Jurkat, Clone E6-1 (cell line): ENCODE measurements at places on chromosomes 3 and 15.
A peak's percentile ranks its signal among the peaks of the same experiment; 100 is the strongest.

DNA sequence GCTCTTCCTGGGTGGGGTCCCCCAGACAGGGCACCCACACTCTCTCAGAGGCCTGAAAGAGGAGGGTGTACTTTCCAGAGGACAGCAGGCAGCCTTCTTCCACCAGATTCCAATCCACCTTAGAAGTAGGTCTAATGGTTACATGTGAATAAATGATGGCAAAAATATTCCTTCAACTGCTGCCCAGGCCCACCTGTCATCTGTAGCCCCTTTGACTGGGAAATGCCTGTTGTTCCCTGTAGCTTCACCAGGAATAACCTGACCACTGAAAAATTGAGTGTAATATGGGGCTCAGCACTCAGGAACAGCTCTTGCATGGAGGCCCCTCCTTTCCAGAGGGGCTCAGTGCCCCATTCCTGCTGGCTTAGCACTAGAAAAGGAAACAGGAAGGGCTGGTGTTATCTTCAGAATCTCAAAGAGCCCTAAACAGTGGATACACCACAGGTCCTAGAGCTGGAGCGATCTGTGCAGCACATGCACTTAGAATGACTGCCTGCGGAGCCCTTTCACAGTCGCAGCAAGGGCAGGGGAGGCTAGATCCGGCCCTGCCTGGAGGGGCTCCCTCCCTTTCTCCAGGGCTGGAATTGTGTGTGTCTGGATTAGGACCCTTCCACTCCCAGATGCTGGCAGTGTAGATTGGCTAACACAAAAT, 32.1 kb downstream of the SLC22A14 start:
- DNase-seq = no peak

- no peak for DNase-seq
Observed at GRCh38 chr3:166473501-166473900, 636.3 kb upstream of the BCHE start.

GRCh38 chr3:70988111-70988510, 595.4 kb downstream of the FOXP1 start:
- DNase-seq = no peak

DNA sequence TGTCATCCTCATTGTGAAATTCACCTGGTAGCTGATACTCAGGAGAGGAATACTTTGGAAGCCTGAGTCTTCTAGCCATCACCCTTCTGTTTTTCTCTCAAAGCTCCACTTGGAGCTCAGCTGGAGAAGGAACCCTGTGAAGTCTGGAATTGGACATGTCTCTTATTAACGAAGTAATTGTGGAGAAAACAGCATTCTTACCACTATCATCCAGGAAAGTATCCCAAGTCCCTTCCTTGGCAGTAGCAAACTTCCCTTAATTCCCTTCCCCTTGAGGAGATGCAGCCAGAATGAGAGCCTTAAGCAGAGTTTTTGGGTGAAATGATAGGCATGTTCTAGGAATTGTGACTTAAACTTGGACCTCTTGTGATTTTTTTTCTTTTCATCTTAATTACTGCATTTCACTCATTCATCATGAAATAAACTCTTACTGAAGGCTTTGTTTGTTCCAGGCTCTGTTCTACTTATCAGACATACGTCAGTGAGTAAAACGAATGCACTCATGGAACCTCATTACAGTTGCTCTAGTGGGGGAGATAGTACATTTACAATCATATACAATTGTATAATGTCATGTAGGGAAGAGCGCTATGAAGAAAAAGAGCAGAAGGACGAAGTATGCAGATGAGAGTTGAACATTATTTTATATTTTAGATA, 30.5 kb upstream of the TCF12 start:
- DNase-seq = no peak

- DNase-seq = no peak
Observed at GRCh38 chr3:161852744-161853143, 356.1 kb downstream of the OTOL1 start.

DNA sequence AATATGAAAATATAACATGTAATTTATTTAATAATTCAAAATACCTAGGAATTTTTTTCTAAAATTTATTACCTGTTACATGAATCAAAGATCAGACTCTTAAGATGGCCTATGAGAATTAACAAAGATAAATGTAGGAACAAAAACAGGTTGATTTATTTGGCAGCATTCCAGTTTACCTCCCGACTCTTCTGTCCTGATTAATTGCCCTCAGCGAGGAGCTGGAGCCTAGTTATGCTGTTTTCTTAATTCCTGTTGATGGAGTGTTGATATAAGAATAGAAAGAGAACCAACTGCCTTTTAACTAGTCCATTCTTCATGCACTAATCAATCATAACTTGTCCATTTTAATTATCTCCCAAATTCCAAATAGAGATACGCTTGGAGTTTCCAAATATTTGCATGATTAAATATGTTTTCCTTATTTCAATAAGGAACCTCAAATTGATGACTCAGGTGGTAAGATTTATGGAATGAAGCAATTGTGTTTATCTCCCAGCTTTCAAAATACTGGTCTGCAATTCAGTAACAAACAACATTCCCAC, 10.6 kb upstream of the CPB1 start:
- DNase-seq = no peak

GRCh38 chr15:62821384-62822131, 221.0 kb upstream of the TPM1 start:
- DNase-seq = no peak

- DNase-seq = peak; percentile 44
Observed at GRCh38 chr3:148957586-148957985, 33.8 kb upstream of the GYG1 start.

DNA sequence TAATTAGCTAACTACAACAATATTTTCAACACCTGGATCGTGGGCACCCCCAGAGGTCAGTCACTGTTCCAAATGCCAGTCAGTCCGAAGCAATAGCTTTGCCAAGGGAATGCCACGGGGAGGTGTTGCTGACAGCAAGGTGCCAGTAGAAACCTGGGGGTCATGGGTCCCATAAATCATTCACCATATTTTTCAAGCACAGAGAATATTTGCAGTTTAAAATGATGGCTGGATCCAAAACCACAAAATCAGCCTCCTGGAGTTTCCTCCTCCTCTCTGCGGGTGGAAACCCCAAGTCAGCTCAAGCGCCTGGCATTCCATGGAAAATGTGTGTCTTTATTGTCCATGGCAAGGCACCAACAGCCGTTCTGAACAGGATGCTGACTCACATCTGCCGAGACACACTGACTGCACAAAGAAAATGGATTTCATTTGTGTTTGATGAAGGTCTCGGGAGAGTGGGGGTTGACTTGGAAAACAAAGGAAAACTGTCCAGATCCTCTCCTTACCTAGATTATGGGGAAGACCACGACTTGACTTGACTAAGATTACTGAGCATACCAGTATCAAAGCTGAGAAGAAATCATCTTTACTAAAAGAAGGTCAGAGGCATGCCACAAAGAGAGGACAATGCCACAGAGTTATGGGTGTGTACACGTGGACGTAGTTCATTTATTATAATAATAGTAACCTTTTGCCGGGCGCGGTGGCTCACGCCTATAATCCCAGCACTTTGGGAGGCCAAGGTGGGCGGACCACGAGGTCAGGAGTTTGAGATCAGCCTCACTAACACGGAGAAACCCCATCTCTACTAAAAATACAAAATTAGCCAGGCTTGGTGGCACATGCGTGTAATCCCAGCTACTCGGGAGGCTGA, 26.4 kb downstream of the ANXA2 start:
- no peak for DNase-seq

DNA sequence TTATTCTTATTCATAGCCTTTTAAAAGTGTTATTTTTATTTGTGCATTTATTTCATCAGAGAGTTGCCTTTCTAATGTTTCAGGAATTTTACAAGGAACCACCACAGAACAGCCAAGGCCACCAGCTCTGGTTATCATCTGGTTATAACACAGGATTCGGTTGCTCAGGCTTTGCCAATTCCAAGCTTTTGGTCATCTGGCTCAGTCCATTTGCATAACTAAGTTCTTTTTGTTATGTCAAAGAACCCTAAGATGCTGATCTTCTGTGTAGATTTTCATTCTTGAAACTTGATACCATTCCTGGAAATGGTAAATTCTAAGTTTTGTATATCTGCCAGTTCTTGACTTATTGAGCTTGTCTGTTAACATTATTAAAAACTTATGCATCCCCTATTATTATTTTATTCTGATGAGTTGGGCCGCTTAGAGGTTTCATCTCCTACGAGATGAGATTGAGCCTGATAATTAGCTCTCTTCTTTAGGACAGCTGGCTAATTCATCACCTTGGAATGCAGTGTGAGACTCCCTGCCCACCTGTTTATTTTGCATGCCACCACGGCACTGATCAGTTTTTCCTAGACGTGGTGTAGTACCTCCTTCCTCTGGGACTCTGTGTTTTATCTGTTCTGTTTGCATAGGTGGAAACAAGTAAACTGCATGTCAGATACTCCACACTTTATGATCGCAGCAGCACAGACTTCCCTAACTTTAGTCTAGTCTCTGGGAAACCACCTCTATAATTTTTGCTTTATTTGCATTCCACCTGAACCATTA, 264.8 kb downstream of the SLCO3A1 start:
- no peak for DNase-seq

DNA sequence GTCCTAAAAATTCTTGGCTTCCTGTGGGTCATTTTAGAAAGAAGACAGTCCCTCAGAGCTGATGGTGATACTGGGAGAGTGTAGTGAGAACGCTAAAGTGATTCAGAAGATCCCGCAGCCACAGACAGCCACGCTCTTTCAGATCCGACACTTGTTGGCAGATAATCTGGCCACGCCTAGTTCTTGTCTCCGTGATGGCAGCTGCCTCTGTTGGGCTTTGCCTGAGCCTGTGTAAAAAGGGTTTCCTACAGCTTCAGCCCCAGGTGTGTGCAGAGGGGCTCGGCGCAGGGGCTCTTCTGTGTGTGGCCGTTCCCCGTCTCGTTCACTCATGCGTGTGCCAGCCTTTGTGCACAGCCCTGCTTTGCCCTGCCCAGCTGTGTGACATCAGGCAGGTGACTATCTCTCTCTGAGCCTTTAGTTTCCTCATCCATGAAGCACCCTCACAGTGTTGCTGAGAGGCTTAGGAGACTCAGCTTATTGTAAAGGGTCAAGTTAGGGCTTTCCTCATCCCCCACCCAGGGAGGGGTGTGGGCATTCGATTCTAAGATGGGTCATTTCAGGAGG, 6.3 kb downstream of the IRAK2 start:
- DNase-seq = no peak

GRCh38 chr3:154786724-154787123, 293.4 kb upstream of the MME start:
- DNase-seq = no peak

DNA sequence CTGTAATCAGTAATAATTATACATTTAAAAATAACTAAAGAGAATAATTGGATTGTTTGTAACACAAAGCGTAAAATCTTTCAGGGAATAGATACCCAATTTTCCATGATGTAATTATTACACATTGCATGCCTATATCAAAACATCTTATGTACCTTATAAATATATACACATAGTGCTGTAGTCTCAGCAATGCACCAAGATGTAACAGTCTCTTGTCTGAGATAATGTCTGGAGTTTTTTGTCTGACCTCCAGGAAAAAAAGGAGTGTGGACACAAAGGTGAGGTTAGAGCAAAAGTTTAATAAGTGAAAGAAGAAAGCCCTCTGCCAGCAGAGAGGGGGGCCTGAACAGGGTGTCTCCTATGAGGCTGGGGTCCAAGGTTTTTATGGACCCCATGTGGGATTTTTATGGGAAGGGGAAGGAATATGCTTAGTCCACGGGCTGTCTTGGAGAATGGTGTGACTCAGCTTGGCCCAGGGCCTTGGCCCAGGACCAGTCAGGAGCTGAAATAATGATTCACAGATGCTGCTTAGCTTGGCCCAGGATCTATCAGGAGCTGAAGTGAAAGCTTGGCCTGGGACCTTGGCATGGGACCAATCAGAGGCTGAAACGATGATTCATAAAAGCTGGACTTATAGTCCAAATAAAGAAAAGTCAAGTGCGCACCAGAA, 545.0 kb downstream of the ZPLD1 start:
- DNase-seq = no peak

- no peak for DNase-seq
Observed at GRCh38 chr3:16059081-16059537, 115.4 kb upstream of the GALNT15 start.

DNA sequence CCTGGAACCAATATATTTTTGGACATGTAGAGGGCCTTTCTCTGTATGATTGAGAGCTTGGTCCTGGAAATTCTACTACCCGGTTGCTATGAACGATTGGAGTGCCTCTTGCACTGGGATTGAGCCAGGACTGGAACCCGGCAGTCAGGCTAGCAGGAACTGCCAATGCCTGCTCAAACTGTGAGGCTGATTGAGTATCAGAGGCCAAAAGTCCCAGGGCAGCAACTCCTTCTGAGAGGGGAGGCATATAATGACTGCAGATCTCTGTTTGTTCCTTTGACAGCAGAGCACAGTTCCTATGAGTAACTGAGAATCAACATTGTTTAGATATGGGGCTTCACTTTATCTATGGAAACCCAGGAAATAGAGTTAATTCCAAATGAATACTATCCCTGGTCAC, 12.9 kb downstream of the IQCH start:
- no peak for DNase-seq

DNA sequence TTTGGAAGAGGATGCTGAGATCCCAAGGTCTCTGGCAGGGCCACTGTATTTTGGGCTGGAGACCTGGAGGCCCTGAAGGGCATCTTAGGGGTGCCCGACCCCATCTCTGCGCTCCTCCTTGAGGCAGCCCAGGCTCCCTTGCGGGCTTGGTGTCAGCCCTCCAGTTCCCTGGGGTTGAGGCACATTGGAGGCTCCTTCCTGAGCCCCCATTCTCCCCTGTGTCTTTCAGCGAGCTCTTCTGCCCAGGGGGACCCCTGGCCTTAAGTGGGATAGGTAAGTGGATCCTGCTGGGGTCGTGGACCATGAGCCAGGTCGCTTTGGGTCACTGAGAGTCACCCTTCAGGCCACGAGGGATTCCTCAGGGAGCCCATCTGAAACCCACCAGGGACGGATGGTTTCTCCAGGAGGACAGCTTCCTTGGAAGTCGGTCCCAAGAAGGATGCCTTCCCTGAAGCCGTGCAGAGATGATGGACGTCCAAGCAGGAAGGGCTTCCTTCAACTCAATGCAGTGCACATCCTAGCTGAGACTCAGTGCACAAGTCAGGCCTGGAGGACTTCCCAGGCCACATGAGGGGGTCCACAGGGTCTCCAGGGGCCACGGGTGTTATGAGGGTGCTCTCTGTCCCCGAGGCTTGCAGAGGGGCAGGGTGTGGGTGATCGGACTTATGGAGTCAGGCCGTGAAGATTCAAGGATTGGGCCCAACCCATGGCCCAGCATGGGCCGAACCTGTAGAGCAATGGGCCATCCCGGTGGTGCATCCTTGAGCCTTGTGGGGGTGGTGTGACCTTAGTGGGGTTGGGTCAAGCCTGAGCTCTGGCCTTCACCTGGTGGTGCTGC, 224.3 kb downstream of the SNRPN start:
- no peak for DNase-seq

DNA sequence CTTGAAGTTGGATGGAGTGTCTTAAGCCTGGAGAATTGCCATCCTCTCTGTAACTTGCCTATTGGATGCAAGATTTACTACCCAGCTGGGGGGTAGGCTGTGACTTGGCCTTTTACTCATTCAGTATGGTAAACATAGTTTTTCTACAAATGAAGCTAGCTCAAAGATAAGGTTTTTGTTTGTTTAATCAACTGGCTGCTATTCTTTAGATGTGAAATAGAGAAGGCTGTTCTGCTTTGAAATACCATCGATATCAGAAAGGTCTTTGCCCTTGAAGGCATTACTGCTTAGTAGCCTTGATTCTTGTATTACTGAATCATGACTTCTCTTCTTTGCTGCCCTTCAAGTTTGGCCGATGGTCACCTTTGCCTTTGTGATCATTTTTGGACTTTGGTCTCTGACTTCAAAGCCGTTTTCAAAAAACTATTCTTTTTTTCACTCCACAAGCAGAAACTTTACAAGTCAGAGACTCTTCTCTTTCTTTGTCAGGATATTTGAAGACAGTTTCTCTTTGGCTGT, 83.1 kb downstream of the GAP43 start:
- no peak for DNase-seq
